ENCODE measurements at places on chromosomes 2 and 18.
A peak's percentile ranks its signal among the peaks of the same experiment; 100 is the strongest.

DNA sequence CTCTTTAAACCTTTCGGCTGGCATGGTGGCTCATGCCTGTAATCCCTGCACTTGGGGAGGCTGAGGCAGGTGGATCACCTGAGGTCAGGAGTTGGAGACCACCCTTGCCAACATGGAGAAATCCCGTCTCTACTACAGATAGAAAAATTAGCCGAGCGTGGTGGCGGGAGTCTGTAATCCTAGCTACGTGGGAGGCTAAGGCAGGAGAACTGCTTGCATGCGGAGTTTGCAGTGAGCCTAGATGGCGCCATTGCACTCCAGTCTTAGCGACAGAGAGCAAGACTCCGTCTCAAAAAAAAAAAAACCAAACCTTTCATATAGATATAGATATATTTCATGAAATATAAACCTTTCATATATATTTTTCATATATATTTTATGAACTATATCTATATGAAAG lies 864.7 kb downstream of the TRIB2 start:
- no peak for DNase-seq

DNA sequence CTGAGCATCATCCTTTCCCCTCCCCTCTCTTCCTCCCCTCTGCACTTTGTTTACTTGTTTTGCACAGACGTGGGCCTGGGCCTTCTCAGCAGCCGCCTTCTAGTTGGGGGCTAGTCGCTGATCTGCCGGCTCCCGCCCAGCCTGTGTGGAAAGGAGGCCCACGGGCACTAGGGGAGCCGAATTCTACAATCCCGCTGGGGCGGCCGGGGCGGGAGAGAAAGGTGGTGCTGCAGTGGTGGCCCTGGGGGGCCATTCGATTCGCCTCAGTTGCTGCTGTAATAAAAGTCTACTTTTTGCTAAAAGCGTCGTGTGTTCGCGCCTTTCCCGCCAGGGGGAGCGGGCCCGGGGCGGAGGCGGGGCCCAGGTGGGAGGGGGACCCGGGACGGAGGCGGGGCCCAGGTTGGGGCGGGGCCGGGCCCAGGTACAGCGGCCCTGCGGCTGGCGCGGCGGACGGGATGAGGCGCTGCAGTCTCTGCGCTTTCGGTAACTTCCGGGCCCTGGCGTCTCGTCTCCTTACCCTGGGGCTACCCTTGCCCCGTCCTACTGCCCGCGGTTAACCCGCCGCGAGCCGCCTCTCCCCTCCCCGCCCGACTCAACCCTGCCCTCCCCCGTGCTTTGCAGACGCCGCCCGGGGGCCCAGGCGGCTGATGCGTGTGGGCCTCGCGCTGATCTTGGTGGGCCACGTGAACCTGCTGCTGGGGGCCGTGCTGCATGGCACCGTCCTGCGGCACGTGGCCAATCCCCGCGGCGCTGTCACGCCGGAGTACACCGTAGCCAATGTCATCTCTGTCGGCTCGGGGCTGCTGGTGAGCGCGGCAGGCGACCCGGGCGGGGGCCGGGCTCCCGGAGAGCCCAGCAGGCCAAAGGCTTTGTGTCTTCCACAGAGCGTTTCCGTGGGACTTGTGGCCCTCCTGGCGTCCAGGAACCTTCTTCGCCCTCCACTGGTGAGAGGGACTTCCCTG lies at the start of gene KRTCAP3:
Gene KRTCAP3 (plus strand): TSS at position 424 of the 962 bp plus-strand sequence. CDS start 32 bp downstream, at position 456.
- peak; percentile 53 for DNase-seq

DNA sequence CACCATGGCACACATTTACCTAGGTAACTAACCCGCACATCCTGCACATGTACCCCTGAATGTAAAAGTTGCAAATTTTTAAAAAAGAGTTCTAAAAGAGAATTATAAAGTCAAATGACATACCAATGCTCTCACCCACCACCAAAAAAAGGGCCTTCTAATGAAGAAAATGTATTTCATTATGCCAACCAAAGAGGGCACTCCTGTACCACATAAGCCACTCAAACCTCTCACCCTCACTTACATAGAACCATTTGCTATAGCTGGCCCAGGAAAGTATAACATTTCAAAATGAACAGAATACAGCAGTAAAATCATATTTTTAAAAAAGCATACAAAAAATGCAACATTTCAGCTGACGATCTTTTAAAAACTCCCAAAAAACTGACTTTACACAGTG lies 241.5 kb upstream of the PKDCC start:
- no peak for DNase-seq

GRCh38 chr2:226791056-226791486 lies 8.5 kb downstream of the IRS1 start:
- DNase-seq = no peak

- DNase-seq = no peak
Observed at GRCh38 chr18:13262839-13263691, 44.5 kb downstream of the LDLRAD4 start.

GRCh38 chr2:176650104-176650837 lies 381.0 kb downstream of the MTX2 start:
- DNase-seq = no peak

DNA sequence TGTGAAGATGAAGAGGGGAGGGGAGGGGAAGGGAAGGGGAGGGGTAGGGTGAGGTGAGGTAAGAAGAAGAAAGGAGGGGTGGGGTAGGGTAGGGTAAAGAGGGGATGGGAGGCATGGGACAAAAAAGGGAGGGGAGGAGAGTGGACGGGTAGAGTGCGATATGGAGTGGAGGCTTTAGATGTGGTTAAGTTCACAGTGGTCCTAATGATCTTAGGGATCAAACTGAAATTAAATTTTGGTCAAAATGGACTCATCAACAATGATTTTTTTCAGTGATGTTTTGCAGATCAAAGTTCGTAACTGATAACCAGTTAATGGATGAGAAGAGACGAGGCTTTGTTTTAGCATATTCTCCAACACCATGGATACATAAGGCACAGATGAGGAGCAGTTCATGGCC lies 513.9 kb upstream of the ACVR2A start:
- no peak for DNase-seq

DNA sequence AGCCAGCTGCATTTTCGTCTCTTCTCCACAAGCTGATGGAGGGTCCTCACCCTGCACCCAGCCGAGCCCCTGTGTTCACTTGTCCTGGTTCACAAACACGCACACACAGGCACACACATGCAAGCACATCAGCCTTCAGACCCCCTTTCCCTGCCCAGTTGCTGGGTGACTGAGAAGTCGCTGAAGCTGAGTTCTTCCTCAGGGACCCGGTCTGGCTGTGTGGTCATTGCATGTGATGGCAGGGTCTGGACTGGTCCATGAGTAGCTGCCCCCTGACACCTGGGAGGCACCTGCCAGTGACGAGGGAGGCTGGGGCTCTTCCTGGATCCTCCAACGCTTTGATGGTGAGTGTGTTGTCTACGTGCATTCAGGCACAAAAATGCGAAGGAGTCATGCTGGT lies 546.1 kb upstream of the SALL3 start:
- DNase-seq = no peak

- DNase-seq = no peak
Observed at GRCh38 chr2:237700512-237701032, 73.2 kb downstream of the LRRFIP1 start.

DNA sequence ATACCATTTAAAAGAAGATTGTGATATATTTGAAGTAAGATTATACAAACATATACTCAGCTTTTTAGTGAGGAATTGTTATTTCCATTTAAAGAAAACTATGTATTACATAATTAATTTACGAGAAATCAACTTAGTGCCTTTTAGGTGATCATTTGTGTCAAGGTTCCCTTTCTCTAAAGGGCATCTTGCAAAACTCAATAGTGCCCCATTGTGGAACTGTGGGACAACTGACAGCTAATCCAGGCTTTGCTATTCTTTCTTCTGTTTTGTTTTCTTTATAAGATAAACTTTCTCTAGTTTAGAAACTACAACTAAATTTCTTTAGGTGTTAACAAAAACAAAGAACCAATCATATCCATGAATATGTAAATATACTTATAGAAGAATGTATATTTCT lies 24.3 kb upstream of the VIT start:
- no peak for DNase-seq

DNA sequence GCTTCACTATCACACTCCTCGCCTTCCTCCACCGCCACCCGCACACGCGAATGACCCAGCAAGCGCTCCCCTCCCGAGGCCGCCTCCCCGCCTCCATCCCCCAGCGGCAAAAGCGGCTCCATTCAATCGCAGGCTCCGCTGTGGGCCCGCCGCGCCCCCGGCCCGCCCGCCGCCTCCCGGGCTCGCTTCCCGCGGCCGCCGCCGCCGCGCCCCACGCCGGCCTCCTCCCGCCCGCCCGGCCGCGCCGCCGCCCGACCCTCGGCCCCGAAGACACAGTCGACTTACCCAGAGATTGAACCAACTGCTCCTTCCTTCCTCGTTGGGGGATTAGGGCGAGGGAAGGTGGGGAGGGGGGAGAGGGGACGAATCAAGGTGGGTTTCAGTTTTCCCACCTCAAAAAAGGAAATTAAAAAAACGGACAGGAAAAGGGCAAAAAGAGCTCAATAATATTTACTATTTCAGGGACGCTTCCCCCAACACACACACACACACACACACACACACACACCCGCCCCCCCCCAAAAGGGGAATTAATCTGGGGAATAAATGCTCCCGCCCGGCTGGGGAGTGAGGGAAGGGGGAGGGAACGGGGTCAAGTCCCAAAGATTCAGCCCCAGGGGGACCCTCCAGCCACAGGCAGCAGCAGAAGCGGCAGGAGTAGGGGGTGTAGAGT lies 743 bp downstream of the XPO1 start:
- no peak for DNase-seq

GRCh38 chr2:157185476-157186227 lies 71.9 kb upstream of the GALNT5 start:
- DNase-seq = no peak

- no peak for DNase-seq
Observed at GRCh38 chr2:5674026-5674340, 18.2 kb upstream of the SOX11 start.

- no peak for DNase-seq
Observed at GRCh38 chr2:38737925-38738324, 13.2 kb downstream of the SRSF7 start.

DNA sequence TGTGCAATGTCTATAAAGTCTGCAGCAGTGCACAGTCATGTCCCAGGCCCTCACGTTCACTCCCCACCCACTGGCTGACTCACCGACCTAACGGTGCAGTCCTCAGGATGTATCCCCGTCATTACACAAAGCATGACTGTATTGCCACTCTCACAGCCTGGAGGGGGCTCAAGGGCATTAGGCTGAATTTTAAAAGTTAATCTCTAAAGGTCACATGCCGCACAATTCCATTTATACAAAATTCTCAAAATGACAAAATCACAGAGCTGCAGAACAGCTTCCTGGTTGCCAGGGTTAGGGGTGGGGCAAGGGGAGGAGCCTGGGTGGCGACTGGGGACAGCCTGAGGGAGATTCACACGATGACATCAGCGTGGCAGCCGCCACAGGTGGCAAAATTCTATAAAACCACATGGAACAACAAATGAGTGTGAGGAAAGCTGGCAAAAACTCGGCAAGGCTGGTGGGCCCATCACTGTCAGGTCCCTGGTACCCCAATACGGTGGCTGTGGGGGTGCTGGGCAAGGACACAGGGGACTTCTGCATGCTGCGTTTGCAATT lies 97.6 kb downstream of the NDUFA10 start:
- no peak for DNase-seq

GRCh38 chr18:54983041-54983686 lies 23.9 kb upstream of the CCDC68 start:
- DNase-seq = no peak

DNA sequence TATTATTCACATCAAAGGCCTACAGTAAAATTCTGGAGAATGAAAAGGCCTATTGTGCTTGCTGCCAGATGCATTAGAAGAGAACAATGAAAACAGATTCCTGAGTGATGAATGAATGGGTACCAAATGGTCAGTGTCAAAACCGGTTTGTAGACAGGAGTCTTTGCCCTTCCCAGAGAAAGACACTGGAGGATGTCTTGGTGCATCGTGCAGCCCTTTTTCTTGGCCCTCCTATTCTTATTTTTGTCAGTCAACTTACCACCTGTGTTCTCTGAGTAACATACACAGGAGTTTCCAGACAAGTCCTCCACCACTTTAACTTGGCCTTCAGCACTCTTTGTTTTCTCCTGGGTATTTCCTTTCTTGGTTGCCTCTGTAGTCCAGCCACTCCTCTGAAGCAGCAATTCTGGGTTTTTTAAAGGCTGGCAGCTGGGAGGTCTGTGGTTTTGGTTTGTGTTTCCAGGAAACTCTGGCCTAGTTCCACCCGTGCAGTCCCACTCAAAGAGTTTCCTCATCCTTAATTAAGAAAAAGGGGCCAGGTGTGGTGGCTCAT lies 29.4 kb downstream of the PSTPIP2 start:
- DNase-seq = no peak
